ENCODE measurements at places on chromosomes 3 and 15. TPM values are rescaled to one million over a fixed set of nuclear protein-coding genes. Genes with fewer than 3 reads are reported as not detected.

DNA sequence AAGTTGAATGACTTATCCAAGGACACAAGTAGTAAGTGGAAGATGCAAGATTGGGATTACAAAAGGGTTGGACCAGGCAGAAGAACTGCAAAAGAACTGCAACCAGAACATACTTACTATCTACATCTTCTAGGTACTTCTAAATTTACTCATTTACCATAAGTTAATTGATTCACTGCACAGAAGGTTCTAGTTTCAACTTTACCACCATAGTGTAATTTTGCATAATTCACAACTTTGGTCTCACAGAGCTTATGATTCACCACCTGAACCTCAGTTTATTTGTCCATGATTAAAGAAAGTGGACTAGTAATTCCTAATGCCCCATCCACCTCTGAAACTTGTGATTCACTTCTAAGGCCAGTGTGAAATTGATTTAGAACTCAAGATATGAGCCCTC, 236.8 kb upstream of the UBE2E2 start:
- DNase-seq: no peak
- H3K36me3 ChIP-seq: no peaks in the 10 kb centered on the region
- no peak overlapping the region for H3K27ac ChIP-seq
- H3K4me1 ChIP-seq: no peaks in the 10 kb centered on the region
- peaks cover 16% of the 10 kb centered on the region for H3K27me3 ChIP-seq

DNA sequence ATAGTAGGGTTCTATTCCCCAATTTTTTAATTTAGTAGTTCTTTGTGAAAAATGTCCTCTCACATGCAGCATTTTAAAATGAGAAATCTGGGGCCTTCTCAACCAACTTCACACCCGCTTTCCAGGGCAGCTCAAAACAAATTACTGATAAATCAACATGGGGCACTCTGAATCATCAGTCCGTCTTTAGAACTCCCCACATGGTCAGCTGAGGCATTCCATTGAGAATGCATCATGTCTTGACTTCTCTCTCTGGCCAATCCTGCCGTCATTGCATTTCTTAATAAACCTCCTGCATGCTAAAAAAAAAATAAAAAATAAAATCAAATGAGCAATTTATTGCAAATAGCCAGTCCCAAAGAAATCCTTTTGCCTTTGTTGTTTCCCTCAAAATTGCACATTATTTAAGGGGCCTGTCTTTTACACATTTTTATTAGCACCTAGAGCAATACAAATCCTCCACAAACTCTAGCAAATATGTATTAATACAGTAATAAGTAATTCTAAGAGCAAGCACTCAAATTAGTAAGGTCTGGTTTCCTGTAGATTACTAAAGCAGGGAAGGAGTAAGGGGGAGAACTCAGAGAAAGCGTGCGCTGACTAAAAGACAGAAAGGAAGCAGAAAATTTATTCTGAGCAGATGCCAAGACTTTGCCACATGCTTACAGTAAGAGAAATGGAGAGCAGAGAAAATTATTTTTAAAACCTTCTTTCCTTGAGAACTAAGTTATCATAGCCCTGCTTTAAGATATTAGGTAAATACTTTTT, 175.7 kb downstream of the TNIK start:
- no peaks in the 10 kb centered on the region for H3K36me3 ChIP-seq
- no peak overlapping the region for H3K4me3 ChIP-seq
- peaks cover 9% of the 10 kb centered on the region for H3K4me1 ChIP-seq
- no peak overlapping the region for H3K27ac ChIP-seq
- no peaks in the 10 kb centered on the region for H3K27me3 ChIP-seq

DNA sequence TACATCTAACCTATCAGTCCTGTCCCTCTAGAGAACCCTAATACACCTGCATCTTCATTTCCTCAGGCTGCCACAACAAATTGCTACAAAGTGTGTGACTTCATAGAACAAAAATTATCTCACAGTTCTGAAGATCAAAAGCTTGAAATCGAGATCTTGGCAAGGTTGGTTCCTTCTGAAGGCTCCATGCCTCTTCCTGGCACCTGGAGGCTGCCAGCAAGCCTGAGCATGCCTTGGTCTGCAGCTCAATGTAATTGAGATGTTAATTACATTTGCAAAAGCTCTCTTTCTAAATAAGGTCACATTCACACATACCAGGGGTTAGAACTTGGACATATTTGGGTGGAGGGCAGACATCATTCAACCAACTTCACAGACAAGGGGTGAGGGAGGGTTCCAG, 86.4 kb upstream of the ABHD17C start:
- H3K27me3 ChIP-seq: no peaks in the 10 kb centered on the region
- DNase-seq: no peak
- no peak overlapping the region for H3K4me3 ChIP-seq
- peaks cover 22% of the 10 kb centered on the region for H3K4me1 ChIP-seq
- no peak overlapping the region for H3K27ac ChIP-seq

Gene USP13
- 5.4 TPM for total RNA-seq

DNA sequence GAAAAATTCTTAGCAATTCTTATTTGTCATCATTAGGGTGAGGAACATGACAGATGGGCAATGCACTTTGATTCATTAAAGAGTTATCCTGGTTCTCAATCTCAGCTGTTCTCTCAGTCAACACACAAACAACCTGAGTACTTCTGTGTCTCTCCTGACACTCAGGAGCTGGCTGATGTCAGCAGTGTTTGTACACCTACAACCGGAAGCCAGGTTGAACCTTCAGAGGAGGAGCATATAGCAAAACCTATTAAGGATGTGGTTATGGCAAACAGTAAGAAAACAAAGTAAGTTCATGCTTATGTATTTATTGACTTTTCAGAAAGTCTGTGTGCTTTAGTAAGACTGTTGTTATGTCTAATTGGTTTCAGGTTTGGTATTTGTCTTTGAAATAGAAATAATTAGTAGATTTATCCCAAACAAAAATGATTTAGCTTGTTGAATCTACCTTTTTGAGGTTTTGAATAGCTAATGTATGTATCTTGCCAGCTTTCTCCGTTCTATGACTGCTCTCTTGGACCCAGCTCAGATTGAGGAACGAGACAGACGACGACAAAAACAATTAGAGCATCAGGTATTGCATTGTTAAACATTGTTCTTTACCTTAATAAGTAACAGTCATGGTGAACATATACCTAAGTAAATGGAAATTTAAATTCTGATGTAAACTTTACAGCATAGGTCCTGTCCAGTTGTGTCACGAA, 36.6 kb downstream of the CCDC66 start:
- H3K4me3 ChIP-seq: no peak overlapping the region
- no peaks in the 10 kb centered on the region for H3K27me3 ChIP-seq
- DNase-seq: no peak
- peaks cover 48% of the 10 kb centered on the region for H3K36me3 ChIP-seq

- H3K4me3 ChIP-seq: peak overlapping the region; percentile 98
- peak overlapping the region; percentile 100 for H3K27ac ChIP-seq
- peaks cover 9% of the 10 kb centered on the region for H3K36me3 ChIP-seq
- peak; percentile 78 for DNase-seq
- no peaks in the 10 kb centered on the region for H3K27me3 ChIP-seq
Observed at GRCh38 chr3:38165722-38166387, 518 bp downstream of the OXSR1 start.

DNA sequence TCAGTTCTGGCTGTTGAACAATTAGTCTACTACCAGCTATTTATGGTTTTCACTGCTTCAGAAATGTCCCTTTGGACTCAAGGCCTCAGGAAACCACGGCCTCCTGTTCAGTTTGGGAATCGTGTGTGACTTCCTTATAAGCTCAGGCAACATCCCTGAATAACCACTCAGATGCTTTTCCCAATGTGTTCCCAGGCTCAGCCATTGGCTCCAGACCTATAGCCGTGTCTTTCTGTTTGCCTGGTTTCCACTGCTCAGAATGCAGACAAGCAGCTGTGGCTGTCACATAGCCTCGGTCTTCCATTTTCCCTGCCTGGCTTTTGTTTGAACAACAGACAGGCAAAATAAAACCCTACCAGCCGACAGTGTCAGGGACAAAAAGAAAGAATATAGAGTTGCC, 63.2 kb upstream of the ATP2B2 start:
- no peak overlapping the region for H3K4me3 ChIP-seq
- no peak for DNase-seq
- H3K36me3 ChIP-seq: no peaks in the 10 kb centered on the region

DNA sequence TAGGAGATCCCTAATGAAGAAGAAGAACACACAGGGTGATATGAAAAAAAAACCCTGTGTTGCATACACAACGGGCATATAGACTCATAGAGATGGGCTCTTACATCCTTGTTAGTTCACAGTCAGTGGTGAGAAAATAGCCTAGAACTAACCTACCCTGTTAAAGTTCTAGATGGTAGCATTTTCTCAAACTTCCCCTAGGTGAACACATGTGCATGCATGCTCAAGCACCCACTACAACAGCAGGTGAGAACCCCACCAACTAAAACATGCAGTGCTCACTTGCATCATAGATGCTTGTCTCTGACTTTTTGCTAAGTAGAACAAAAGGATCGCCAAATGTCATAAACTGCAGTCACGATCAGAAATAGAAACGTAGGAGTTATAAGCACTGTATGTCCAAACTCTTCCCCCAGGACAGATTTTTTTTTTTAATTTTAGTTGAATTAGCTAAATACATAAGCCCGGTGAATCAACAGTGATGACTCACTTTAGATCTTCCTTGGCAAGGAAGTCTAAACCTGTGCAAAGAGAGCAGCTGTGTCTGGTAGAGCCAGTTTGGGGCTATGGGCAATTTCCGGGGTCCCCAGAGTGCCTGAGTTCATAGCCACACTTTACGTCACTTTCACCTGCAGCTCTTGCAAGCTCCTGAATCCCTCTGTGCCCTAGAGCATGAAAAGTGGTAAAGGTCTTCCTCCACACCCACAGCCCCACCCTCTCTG, 96.2 kb upstream of the SEMA6D start:
- H3K27ac ChIP-seq: no peak overlapping the region
- no peak for DNase-seq
- peaks cover 8% of the 10 kb centered on the region for H3K4me1 ChIP-seq
- no peak overlapping the region for H3K4me3 ChIP-seq
- H3K27me3 ChIP-seq: peaks cover 8% of the 10 kb centered on the region

- H3K4me1 ChIP-seq: no peaks in the 10 kb centered on the region
- H3K36me3 ChIP-seq: peaks cover 31% of the 10 kb centered on the region
- H3K4me3 ChIP-seq: no peak overlapping the region
- DNase-seq: no peak
- H3K27ac ChIP-seq: no peak overlapping the region
Observed at GRCh38 chr3:132459551-132459950, 42.2 kb downstream of the DNAJC13 start.

Gene ERICH6
- total RNA-seq: not detected

DNA sequence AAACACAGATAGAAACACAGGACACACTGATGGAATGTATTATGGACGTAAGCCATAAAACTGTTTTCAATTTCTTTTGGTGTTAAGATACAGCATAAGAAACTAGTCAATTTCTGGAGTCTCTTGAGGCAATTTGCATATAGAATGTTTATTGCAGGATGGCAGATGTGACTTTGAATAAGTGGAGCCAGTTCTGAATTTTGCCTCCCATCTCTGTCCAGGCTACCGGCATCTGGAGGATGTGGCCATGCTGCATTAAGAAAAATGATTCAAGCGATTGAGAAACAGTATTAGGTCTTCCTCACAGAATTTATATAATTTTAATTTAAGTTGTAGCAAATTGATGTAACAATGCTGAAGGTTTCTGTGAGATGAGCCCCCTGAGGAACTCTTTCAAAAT, 81.5 kb downstream of the CHST2 start:
- peaks cover 20% of the 10 kb centered on the region for H3K4me1 ChIP-seq
- H3K36me3 ChIP-seq: no peaks in the 10 kb centered on the region
- peaks cover 4% of the 10 kb centered on the region for H3K27me3 ChIP-seq
- H3K27ac ChIP-seq: no peak overlapping the region

Gene SAMD7
- not detected for total RNA-seq

Gene RETNLB
- total RNA-seq: 1.1 TPM

- no peak overlapping the region for H3K27ac ChIP-seq
- no peak for DNase-seq
- H3K4me1 ChIP-seq: peaks cover 8% of the 10 kb centered on the region
- no peaks in the 10 kb centered on the region for H3K36me3 ChIP-seq
Observed at GRCh38 chr3:188122571-188123169, 31.3 kb upstream of the LPP start.

Gene PLSCR1
- 51.5 TPM for total RNA-seq

DNA sequence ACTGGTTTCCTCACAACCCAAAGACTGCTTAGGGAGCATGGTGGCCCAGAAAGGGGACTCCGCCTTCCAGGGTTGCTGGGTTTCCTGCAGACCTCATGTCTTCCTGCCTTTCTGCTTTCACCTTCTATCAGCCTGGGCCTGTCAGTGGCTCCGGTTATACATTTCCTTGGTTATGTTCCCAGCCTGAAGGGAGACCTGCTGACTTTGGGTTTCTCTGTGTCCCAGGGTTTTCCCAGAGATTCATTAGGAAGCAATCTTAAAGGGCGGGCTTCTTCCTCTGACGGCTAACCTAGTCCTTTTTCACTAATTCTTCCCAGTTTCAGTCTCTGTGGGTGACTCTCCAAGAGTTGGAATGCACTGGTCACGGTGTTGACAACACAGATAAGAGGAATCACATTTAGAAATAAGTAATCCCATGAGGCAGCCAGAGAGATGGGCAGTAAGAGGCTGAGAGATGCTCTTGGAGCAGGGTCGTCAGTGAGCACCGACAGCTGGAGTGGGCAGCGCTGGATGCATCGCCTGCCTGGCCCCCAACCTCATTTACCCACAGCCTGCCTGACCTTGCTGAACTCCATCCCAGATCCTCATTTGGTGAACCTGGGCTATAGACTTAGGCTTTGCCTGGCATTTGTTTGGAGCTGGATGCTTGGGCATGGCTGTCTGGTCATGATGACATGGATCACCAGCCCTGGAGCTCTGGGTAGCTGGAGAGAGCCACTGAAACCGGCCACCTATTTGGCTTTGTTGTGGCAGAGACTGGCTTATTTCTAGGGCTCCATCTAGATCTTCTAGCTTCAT, 10.0 kb upstream of the EHD4 start:
- peaks cover 11% of the 10 kb centered on the region for H3K4me1 ChIP-seq
- H3K36me3 ChIP-seq: no peaks in the 10 kb centered on the region
- H3K27ac ChIP-seq: no peak overlapping the region
- no peak overlapping the region for H3K4me3 ChIP-seq

GRCh38 chr3:151200586-151200985, 2.4 kb downstream of the GPR171 start:
- H3K4me1 ChIP-seq: peaks cover 7% of the 10 kb centered on the region
- H3K36me3 ChIP-seq: no peaks in the 10 kb centered on the region
- H3K27ac ChIP-seq: no peak overlapping the region
- no peaks in the 10 kb centered on the region for H3K27me3 ChIP-seq

GRCh38 chr3:119240101-119240590, 532 bp downstream of the B4GALT4 start:
- H3K27ac ChIP-seq: peak overlapping the region; percentile 88
- no peaks in the 10 kb centered on the region for H3K27me3 ChIP-seq
- H3K4me3 ChIP-seq: peak overlapping the region; percentile 93
- no peak for DNase-seq
- peaks cover 8% of the 10 kb centered on the region for H3K36me3 ChIP-seq
- H3K4me1 ChIP-seq: peaks cover 9% of the 10 kb centered on the region

GRCh38 chr3:146625186-146625775, 20.1 kb upstream of the PLSCR5 start:
- no peaks in the 10 kb centered on the region for H3K27me3 ChIP-seq
- H3K4me1 ChIP-seq: no peaks in the 10 kb centered on the region
- H3K4me3 ChIP-seq: no peak overlapping the region

Gene PRSS50
- total RNA-seq: 1.1 TPM
